Prostate gland (tissue), 2 donors: ENCODE measurements at places on chromosomes 3 and 15. TPM values are rescaled to one million over a fixed set of nuclear protein-coding genes. Genes with fewer than 3 reads are reported as not detected.

GRCh38 chr3:112010636-112011035, 11.9 kb downstream of the TAGLN3 start:
- no peak overlapping the region for H3K27ac ChIP-seq
- H3K4me1 ChIP-seq: no peaks in the 10 kb centered on the region
- DNase-seq: no peak
- H3K4me3 ChIP-seq: no peak overlapping the region
- H3K27me3 ChIP-seq: no peaks in the 10 kb centered on the region

- H3K4me1 ChIP-seq: no peaks in the 10 kb centered on the region
- no peak for DNase-seq
- H3K27ac ChIP-seq: no peak overlapping the region
- no peak overlapping the region for H3K4me3 ChIP-seq
Measured at GRCh38 chr3:19107719-19108118, 40.6 kb upstream of the KCNH8 start.

DNA sequence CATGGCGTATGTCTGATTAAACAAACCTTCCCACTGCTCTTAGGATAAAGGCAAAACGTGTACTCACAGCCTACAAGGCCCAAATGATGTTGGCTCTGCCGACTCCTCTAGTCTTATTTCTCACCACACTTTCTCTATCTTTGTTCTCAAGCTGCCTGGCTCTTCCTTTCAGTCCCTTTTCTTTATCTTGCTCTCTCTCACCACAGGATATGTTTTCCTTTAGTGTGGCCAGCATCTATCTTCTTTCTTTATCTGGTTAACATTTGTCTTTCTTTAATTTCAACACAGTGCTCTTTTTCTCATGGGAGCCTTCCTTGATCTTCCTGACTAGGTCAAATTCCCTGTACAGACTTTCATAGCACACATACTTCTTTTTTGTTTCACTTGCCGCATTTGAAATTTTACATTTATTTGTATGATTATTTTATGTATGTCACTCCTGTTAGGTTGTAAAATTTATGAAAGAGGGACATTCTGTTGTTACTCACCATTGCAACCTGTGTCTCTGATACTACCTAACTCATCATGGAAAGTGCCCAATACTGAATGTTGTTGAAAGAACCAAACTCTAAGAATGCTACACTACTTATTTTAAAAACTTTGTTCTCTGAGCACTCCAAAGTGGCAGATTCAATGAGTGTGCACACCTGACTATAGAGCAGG, 328.9 kb upstream of the CBLB start:
- H3K36me3 ChIP-seq: no peaks in the 10 kb centered on the region
- H3K4me1 ChIP-seq: no peaks in the 10 kb centered on the region
- no peak for DNase-seq
- no peaks in the 10 kb centered on the region for H3K27me3 ChIP-seq

Gene PROK2
- not detected for total RNA-seq

- no peaks in the 10 kb centered on the region for H3K27me3 ChIP-seq
- no peaks in the 10 kb centered on the region for H3K4me1 ChIP-seq
- H3K27ac ChIP-seq: no peak overlapping the region
- H3K36me3 ChIP-seq: no peaks in the 10 kb centered on the region
- no peak overlapping the region for H3K4me3 ChIP-seq
Measured at GRCh38 chr15:57769266-57769665, 62.8 kb downstream of the POLR2M start.

DNA sequence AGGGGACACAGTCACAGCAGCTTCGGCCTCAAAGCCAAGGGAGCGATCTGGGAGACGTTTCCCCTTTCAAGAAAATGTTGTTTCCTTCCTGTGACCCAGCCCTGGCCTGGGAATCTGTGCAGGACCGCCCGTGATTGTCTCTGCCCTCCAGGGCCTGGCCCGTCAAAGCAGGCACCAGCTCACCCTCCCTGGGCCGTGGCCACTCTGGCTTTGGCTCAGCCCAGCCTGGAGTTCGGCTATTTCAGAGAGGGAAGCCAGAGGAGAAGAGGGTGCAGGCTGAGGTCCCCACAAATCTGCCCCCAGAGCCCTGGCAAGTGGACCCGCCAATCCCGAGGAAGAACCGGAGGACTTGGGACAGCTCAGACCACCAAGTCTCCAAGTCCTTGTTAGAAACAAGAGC, 12.7 kb downstream of the GATA2 start:
- peaks cover 22% of the 10 kb centered on the region for H3K4me1 ChIP-seq
- peak overlapping the region; percentile 99 for H3K27ac ChIP-seq
- H3K36me3 ChIP-seq: peaks cover 18% of the 10 kb centered on the region
- H3K27me3 ChIP-seq: no peaks in the 10 kb centered on the region
- DNase-seq: no peak
- H3K4me3 ChIP-seq: no peak overlapping the region

DNA sequence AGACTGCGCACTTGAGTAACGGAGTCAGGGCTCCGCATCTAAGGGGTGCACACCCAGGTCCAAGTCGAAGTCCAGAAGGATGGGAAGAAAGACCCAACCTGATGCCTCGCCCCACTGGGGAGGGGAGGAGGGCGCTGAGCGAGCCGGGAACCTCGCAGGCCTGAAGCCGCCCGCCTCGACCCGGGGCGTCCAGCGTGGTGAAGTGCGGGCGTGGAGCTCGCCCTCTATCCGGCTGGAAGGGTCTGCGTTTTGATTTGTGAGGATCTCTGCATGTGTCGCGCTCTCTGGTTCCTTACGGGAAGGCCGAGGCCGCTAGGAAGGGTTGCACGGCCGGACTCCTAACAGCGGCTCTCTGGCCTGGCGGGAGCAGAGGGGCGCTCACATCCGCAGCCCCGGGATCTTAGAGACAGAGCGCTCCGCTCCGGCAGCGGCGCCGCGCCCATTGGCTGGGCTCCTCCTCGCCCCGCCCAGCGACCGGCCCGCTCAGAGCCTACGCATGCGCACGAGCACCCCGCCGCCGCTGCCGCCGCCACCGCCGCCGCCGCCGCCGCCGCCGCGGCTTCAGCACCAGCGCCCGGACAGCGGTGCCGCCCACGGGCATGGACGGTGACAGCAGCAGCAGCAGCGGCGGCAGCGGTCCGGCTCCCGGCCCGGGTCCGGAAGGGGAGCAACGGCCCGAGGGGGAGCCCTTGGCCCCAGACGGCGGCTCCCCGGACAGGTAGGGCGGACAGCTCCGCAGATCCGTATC, at the start of gene DISP2:
Gene DISP2, plus strand, starts transcription at position 497 of the 748 bp plus-strand sequence. Its CDS starts 103 bp downstream, at position 600.
- H3K36me3 ChIP-seq: no peaks in the 10 kb centered on the region
- no peaks in the 10 kb centered on the region for H3K27me3 ChIP-seq
- peaks cover 4% of the 10 kb centered on the region for H3K4me1 ChIP-seq
- H3K4me3 ChIP-seq: peak within 1 kb of the TSS; percentile 40
- no peak within 1 kb of the TSS for H3K27ac ChIP-seq
- peak; percentile 80 for DNase-seq

Gene CPNE9
- not detected for total RNA-seq

Gene TRIM42
- 1.1 TPM for total RNA-seq

Gene CHL1
- 10.5 TPM for total RNA-seq

DNA sequence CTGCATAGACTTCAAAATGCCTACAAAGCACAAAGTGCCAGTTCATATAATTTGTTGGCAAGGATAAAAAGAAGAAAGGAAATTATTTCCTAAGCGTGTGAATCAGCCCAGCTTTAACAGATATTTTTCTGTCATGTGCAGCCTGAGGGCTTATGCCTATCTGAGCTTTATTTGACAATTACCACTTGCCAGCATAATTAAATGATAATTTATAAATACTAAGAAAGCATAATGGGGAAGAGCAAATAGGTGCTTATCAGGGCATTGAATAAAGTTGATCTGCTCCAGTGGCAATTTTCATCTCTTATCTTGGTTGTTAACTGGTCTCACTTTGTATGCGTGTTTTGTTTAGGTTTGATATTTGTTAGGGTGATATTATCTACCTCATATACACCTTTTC, 313.4 kb upstream of the DNAJC19 start:
- no peaks in the 10 kb centered on the region for H3K36me3 ChIP-seq
- H3K27ac ChIP-seq: no peak overlapping the region
- DNase-seq: no peak
- no peak overlapping the region for H3K4me3 ChIP-seq
- no peaks in the 10 kb centered on the region for H3K27me3 ChIP-seq
- H3K4me1 ChIP-seq: no peaks in the 10 kb centered on the region

DNA sequence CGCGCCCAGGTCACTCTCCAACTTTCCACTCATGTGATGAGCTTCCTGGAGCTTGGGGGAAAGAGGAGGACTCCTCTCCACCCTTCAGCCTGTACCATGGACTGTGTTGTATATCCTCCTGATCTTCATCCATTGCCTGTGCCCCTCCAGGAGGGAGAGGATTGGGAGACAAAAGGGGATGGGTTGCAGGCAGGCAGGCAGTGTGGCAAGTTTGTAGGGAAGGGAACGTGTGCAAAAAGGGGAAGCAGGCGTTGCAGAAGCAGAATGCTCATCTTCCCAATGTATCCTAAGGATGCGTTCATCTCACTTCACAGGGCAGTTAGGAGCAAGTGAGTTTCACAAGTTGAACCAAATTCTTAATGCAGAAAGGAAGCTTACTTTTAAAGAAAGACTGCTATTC, 28.1 kb upstream of the GHSR start:
- no peaks in the 10 kb centered on the region for H3K4me1 ChIP-seq
- H3K36me3 ChIP-seq: no peaks in the 10 kb centered on the region
- H3K4me3 ChIP-seq: no peak overlapping the region
- DNase-seq: no peak
- H3K27me3 ChIP-seq: no peaks in the 10 kb centered on the region
- H3K27ac ChIP-seq: no peak overlapping the region

DNA sequence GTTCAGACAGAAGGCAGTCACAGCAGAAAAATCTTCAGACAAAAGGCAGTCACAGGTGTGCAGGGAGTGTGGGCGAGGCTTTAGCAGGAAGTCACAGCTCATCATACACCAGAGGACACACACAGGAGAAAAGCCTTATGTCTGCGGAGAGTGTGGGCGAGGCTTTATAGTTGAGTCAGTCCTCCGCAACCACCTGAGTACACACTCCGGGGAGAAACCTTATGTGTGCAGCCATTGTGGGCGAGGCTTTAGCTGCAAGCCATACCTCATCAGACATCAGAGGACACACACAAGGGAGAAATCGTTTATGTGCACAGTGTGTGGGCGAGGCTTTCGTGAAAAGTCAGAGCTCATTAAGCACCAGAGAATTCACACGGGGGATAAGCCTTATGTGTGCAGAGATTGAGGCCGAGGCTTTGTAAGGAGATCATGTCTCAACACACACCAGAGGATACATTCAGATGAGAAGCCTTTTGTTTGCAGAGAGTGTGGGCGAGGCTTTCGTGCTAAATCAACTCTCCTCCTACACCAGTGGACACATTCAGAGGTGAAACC, 27.6 kb downstream of the ZNF589 start:
- H3K27ac ChIP-seq: peak overlapping the region; percentile 52
- no peaks in the 10 kb centered on the region for H3K4me1 ChIP-seq
- peak; percentile 76 for DNase-seq
- no peaks in the 10 kb centered on the region for H3K27me3 ChIP-seq

DNA sequence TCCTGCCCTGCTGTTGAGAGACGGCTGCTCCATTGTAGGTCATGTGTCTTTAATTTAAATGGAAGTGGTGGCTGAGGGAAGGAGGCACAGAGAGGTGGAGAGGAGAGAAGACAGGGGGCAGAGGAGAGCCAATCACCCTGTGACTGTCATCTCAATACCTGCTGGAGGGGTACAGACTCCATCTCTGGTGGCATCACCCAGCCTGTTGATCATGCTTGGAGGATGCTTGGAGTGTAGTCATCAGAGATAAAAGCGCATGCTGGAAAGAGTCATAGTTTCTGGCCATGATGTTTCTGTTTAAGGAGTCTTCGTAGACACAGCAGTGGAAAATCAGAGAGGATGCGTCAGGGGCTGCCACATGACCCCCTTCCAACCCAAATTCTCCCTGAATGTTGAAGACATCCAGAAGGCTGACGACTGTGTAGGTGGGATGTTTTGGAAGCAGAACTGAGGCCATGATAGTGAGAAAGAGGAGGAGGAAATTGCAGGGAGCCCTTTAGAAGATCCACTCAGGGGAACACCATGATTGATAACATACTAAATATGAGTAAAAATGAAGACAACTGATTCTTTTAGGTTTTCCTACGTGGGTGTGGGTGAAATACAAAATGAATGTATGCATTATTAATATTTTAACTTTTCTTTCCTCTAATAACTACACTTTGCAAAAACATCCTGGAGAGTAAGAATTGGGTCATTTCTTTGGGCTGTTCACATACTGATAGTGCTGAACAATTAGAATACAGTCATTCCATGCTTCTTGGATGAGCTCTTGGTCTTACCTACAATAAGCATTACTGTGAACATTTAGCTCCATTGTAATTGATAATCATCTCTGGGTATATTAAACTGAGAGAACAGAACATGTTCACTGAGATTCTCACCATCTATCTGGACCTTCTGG, 210.6 kb upstream of the ATP10A start:
- H3K36me3 ChIP-seq: no peaks in the 10 kb centered on the region
- H3K4me3 ChIP-seq: no peak overlapping the region
- DNase-seq: no peak
- no peak overlapping the region for H3K27ac ChIP-seq

DNA sequence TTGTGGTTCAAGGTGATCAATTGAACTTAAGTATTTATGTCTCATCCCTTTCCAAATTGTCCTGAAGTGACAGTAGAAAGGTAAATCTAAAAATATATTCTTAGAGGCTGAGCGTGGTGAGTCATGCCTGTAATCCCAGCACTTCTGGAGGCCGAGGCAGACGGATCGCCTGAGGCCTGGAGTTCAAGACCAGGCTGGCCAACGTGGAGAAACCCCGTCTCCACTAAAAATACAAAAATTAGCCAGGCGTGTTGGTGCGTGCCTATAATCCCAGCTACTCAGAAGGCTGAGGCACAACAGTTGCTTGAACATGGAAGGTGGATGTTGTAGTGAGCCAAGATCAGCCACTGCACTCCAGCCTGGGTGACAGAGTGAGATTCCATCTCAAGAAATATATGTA, 226.6 kb downstream of the DPH6 start:
- H3K27ac ChIP-seq: no peak overlapping the region
- H3K4me1 ChIP-seq: peaks cover 3% of the 10 kb centered on the region
- H3K4me3 ChIP-seq: no peak overlapping the region
- DNase-seq: no peak

Gene IL20RB
- 0.14 TPM for total RNA-seq

DNA sequence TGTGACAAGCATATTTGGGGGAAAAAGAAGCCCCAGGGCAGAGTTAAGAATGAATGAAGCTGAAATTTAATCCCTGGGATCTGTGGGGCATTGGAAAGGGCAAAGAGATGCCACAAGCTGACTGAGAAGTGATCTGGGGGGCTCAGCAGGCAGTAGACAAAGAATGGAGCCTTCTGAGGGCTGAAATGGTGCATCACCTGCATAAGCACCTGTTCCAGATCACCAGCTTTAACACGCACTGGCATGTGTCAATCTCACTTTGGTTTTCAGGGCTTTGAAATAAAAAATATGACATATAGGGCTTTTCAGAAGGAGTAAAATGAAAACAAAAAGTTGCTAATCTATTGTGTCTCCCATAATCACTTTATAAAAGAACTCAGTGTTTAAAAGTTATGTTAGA, 210.8 kb upstream of the ARHGEF26 start:
- no peaks in the 10 kb centered on the region for H3K4me1 ChIP-seq
- H3K27ac ChIP-seq: no peak overlapping the region
- no peak overlapping the region for H3K4me3 ChIP-seq
- no peaks in the 10 kb centered on the region for H3K27me3 ChIP-seq

Gene CIB1
- total RNA-seq: 48.3 TPM

Gene CD200
- 5.2 TPM for total RNA-seq

- no peaks in the 10 kb centered on the region for H3K27me3 ChIP-seq
- no peaks in the 10 kb centered on the region for H3K4me1 ChIP-seq
- no peak overlapping the region for H3K4me3 ChIP-seq
- no peaks in the 10 kb centered on the region for H3K36me3 ChIP-seq
Measured at GRCh38 chr15:35616498-35617271, 70.7 kb upstream of the DPH6 start.

Gene NR1I2
- 0.85 TPM for total RNA-seq
